ENCODE measurements at places on chromosomes 3 and 15.

DNA sequence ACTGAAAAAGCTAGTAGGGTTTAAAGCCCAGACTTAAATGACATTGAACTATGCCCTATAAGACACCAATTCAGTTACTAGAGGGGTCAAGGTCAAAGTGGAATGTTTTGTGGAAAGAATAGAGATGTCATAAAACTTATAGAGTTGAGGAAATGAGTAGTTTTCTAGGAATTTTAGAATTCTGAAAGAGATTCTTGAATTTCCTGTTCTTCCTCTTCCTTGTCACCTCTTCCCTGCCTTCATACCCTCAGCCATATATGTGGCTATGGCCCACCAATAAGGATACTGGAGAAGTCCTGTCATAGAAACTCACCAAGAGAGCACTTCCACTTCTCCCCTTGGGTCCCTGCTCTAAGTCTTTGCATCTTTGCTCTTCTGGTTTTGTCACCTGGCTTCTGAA is 104.9 kb upstream of the TGFBR2 start:
- DNase-seq, result no peak

DNA sequence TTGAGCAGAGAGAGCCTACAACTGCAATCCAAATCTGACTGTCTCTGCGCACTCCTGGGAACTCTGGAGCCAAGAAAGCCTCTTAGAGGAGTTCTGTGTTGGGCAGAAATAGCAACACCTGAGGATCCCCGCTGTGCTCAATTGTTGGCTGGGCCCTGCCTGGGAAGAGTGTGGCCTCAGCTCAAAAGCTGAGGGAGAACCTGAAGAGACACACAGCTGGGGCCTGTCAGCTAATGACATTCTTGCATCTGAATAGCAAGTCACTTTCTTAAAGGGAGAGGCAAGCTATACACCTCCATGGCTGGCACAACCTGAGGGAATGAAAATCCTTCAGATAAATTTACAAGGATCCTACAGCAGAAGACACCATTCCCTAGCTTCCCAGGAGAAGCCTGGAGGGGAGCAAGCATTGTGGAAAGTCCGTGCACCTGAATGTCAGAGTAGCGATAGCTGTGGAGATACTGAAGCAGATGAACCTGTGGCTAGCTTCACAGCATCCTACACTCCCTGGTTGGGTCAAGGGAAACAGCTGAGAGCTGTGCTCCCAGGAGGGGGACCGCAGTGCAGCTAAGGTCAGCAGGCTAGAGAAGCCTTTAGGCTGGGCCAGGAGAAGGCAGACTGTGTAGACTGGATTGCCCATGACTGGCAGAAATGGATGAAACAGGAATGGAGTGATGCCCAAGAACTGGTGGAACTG is 159.9 kb upstream of the PFN2 start:
- DNase-seq, result no peak

GRCh38 chr3:183008303-183008702 is 28.0 kb upstream of the DCUN1D1 start:
- DNase-seq, result no peak

DNA sequence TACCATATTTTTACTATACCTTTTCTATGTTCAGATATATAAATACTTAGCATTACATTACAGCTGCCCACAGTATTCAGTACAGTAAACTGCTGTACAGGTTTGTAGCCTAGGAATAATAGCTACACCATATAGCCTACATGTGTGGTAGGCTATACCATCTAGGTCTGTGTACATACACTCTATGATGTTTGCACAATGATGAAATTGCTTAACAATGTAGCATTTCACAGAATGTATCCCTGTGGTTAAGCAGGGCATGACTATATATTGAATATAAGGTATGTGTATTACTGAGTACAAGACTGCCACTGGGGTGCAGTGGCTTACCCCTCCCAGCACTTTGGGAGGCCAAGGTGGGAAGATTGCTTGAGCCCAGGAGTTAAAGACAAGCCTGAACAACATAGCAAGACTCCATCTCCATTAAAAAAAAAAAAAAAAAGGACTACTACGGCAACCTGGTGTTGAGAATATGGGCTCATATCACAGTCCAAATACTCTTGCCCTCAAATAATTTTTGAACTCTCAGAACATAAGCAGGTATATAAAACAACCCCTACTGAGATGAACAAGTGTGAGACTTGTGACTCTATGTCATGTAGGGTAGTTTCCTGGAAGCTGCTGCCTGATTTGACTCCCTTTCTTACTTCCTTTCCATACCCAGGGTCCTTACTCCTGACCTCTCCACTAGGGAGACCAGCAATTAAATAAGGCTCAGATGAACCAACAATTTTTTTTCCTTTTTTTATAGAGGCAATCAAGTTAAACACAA is 4.8 kb downstream of the PPP1R14D start:
- DNase-seq, result no peak

GRCh38 chr3:13203398-13204176 is 130.4 kb upstream of the IQSEC1 start:
- DNase-seq, result no peak

GRCh38 chr3:71511037-71511436 is 72.5 kb downstream of the FOXP1 start:
- no peak for DNase-seq

GRCh38 chr3:171586274-171586673 is 126.1 kb upstream of the TNIK start:
- DNase-seq, result no peak

DNA sequence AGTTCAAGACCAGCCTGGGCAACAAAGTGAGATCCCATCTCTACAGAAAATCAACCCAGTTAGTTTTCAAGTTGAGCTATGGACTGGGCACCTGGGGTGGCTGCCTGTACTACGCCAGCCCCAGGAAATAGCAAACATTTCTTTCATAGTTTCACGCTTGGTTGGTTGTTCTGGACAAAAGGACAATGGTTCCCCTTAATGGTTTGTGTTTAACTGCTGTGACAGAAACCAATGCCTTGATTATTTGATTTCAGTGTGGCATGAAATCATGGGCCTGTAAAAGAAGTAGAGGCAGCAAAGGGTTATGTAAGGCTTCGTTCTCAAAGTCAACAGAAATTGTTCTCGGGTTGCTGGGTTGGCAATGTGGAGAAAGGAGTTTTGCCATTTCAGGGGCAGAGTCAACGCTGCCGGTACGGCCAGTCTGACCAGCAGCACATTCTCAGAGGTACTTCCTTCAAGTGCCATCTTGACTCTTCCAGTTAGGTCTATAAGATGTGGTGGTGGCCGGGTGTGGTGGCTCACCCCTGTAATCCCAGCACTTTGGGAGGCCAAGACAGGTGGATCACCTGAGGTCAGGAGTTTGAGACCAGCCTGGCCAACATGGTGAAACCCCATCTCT is 12.7 kb downstream of the LCMT2 start:
- DNase-seq, result no peak

DNA sequence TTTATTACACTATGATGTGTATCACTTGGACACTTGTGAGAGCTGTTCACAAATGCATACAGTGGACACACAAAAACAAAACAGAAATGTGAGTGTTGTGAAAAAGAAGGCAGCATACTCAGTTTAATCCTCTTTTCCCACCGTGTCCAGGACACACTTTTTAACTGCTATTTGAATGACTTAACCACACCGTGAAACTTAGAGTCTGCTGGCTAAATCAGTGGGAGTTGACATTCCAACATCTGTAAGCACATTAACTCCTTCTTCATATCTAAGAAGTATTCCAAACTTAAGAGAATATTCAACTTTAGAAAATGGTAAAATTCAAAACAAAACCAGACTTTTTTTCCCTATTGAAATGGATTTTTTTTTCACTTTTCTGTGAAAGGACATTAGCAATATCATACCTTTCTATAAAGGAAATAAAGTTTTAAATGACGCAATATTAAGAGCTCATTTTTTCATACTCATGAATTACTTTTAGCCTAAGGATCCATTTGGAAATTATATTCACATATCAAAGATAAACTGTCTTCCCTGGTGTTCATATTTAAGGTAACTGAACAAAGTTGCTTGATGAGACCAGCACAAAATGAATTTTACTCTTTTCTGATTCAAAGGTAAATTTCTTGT is 316.6 kb downstream of the RBMS3 start:
- DNase-seq, result no peak

DNA sequence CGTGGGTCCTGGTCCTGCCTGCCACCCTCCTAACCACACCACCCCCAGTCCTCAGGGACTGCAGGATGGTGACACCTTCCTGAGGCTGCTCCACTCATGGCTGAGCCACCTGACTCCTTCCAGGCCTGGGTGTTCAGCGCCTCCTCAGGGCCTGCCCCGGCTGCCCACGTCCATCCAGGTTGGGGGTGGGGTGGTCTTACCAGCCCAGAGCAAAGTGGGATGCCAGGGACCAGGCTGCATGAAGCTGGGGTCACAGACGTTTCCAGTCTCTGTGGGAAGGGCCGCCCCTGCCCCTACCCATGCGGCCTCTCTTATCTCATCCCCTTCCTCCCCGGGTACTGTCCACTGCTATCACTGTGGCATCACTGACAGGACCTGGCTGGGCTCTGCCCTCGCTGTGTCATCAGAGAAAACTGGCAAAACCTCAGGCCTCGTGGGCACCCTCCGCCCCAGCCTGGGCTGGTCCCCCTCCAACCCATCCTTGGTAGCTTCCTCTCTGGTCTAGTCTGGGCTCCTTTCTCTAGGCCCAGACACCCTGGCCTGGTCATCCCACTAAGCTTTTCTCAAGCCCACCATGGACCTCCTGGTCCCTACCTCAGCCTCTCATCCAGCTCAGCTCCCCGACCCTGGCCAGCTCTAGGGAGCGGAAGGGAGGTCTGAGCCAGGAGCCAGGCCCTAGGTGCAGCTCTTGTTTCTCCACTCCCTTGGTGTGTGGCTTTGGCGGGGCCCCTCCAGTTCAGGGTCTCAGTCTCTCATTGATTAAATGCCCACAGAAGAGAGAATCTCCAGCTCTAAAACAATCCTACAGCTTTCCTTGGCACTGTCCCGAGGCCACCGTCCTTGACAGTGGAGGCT is 32.9 kb downstream of the WNT7A start:
- DNase-seq, result no peak

DNA sequence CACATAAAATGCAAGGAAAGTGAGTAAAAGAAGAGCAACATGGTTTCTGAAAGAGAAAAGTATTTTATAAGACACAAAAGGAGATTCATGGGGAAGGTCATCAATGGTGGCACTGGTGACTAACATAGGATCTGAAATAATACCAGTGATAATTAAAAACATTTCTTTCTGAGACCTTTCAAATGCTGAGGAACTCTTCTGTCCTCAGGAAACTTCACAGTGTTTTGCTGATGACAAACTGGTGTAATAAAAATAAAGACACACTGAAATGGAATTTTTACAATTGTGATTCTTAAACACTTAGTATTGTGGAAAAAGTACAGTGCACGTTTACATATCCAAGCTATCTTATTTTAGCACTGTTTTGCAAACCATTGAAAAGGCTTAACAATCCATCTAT is 80.4 kb upstream of the ZBTB20 start:
- DNase-seq, result no peak

DNA sequence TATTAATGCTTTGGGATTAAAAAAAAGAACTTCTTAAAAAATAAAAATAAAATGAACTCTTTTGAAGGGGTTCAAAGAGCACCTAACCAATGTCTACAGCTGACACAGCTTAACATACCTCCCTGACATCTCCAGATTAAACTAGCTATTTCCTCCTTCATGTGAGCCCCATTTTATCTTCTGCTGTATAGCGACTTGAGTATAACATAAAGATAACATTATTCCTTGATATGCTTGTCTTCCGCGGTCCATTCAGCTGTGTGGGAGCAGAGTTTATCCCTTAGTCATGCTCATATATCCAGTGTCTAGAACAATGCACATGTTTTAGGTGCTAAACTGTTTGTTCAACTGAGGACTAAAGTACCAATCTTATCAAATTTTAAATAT is 7.8 kb upstream of the CHRM5 start:
- no peak for DNase-seq

GRCh38 chr3:79326642-79327041 is 441.2 kb downstream of the ROBO1 start:
- no peak for DNase-seq

- DNase-seq, result no peak
Measured at GRCh38 chr3:31762097-31762764, 218.8 kb downstream of the OSBPL10 start.

GRCh38 chr3:166435469-166436057 is 598.3 kb upstream of the BCHE start:
- no peak for DNase-seq

DNA sequence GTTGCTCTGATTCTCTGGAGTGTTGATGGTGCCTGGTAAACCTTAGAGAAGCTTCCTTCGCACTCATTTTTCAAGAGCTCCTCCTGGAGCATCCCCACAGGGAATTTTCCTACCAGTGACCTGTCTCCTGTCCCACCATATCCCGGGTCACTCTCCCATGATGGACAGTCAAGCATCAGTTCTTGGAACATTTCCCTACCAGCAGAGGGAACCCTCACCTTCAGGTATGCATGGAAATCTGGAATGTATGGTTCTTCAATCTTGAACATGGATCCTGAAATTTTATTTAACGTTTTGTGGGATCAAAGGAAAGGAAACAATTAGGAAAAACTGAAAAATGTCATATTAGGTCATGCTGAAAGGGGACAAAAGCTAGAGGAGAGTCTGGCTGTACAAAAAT is 153.8 kb downstream of the SPATA16 start:
- no peak for DNase-seq

DNA sequence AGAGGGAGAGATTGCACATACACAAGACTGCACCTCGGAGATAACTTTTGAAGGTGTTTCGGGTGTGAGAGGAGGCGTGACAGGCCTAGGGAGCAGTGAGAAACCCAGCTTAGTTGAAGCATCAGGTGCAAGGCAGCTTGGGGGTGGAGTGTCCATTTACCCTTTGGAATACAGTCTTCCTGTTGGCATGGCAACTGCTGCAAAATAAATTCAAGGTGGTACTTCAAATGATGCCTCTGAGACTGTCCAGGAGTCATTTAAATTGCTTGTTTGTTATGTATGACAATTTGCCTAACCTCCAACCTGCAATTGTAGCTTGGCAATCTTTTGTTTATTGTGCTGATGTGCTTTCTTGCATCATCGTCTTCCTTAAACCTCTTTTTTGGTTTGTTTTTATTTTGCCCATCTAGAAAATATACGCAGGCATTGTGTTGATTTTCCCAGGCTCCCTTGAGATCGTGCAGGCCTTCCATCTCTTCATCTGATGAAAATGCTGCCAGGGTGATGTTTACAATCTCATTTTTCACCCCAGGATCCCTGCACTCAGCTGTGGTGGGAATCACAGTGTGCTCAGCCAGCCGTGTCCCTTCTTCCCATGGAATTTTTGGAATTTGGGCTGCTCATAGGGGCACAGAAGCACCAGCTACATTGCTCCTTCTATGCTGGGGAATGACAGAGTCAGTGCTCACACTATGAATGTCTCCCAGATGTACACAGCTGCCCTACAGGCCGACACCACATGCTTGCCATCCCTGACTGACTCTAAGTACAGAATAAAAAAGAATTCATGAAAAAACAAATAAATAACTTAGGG is 583.1 kb upstream of the CFAP20DC start:
- DNase-seq, result no peak

Measured in cortex of kidney (tissue), 1 donor.